ENCODE measurements at places on chromosomes 13 and 19.

GRCh38 chr13:113307491-113307890 lies 10.5 kb downstream of the LAMP1 start:
- DNase-seq: no peak

GRCh38 chr19:53961523-53962356 lies 997 bp upstream of the CACNG8 start:
- no peak for DNase-seq

DNA sequence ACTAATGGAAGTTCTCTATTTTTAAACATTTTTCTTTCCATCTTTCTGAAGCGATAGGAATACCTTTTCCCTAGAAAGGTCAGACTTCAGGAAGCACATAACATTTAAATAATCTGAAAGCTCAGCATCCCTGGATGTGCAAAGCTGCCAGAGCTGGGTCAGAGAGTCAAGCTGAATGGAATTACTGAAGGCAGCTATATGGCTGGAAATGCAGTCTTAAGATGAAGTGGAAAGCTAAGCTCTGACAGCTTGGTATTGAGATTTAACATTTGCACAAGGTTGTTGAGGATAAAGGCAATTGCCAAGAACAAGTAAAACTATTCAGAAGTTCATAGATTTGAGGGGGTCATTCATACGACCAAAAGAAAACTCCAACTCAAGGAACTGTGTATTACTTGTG lies 28.8 kb downstream of the HTR2A start:
- no peak for DNase-seq

- DNase-seq: no peak
Measured at GRCh38 chr19:6969490-6969889, 51.7 kb downstream of the MBD3L2B start.

DNA sequence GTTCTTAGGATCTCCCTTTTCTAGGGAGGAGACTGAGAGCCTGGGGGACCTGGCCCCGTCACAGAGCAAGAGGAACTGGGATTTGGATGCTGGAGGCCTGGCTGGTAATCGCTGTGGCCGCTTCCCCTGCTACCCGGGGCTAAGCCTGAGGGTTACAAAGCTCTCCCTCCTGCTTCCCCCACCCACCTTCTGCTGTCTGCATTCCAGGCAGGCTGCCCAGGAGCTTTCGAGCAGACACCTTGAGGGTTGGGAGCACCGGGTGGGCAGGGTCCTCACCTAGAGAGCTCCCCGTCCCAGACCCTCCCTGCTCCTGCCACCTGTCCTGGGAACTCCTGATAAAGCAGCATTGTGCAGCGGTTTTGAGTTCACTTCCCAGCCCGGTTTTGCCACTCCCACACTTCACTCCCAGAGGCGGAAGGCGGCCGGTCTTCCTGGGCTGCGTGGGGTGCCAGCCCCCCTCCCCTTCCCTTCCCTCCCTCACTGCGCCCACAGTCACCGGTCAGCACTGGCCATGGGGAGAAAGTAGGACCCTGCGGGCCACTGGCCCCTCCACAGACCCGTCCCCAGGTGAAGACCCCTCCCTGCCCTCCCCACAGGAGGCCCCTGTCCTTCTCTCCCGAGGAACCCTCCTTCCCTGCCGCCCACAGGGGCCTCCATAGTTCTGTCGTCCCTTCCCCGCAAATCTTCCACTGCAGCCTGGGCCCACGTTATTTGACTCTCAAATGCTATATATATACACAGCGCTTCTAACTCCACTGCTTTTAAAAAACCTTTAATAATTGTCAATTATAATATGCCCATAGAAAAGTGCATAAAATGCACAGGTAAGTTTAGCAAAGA lies 8.1 kb downstream of the PAK4 start:
- no peak for DNase-seq

DNA sequence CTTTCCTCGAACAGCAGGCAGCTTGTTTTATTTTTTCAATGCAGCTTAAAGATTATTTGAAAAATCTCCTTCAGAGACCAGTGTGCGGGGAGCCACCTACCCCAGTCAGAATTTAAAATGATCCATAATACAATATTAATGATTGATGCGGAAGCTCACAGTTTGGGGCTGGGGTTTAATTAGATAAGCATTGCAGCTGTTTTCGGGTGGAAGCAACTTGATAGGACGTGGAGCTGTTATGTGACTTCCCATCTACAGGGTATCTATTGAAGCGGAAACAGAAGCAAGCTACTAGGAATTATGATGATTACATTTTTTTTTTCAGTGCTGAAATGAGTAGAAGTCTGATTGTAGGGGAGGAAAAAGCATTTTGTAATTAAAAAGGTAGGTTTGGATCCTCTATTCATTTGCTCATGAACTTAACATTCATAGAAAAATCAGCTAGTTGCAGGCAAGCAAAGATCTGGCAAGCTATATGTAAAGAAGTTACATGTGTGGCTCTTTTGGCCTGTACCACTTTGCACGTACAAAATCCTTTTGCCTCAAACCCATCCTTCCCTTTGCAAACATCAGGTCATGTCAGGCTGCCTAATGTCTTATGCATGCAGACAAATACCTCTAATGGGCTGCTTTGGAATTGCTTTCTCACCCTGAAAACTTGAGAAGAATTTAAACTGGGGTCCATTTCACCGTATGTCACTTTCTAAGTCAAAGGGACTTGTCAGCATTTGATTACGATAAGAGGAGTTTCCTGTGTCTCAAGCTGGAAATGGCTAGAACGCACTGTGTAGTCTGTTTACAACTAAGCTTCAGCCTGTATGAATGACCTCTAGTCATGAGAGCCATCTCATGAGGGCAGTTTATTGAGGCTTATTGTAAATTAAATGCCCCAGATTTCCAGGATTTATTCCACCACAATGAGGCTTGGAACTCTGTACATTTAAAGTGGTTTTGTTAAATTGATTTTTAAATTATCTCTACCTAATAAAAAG lies 267.1 kb upstream of the TMTC4 start:
- no peak for DNase-seq

DNA sequence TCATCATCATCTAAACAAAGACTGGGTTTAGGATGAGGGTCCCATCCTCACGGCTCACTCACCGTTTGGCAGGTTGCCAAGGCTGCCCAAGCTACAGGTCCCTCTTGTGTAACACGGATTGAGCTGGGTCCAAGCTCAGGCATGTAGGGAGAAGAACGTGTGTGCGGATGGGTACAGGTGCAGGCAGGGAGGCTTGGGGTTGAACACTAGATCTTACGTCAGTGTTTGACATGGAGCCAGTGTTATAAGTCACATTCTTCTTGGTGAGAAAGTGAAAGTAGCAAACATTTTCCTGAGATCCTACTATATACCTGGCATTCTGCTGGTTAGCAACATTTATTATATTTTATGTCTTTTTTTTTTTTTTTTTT lies 136.8 kb upstream of the RNF113B start:
- no peak for DNase-seq

DNA sequence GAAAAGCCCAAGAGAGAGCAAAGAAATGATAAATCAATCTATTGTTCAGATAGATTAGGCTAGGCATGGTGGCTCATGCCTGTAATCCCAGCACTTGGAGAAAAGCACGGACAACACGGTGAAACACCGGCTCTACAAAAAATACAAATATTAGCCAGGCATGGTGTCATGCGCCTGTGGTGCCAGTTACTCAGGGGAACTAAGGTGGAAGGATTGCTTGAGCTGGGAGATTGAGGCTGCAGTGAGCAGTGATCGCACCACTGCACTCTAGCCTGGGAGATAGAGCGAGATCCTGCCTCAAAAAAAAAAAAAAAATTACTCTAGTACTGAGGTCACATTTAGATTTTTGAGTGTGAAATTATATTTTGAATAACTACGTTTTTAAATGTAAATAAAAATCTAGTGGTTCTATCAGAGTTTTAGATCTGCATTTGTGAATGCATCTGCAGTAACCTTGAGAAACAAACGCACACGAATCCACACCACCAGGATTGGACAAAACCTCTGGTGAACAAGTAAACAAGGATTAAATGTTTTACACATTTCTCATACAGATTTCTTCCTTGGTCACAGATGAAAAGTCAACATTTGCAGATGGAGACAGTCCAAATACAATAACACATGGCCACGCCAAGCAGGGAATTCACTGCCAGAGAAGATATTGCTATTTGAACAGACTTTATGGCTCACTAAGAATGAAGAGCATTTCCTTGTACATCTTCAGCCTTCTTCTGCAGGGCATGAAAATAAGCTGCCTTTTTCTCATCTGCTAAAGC lies 917.6 kb downstream of the PCDH9 start:
- DNase-seq: no peak

DNA sequence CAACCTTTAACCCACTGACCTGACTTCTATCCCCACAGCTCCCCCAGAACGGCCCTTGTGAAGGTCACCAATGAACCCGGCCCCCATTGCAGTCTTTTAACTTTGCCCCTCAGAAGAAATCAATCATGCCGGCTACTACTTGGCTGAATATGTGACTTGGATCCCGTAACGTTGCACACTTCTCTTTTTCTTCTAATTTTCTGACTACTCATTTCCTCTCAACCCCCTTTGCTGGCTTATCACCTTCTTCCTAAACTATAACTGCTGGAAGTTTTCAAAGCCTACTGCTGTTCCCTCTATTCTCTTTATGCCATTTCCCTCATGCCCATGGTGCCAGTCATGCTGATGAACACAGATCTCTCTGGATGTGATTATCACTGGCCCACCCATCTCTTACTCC lies 367.6 kb downstream of the DNAJC15 start:
- no peak for DNase-seq

GRCh38 chr19:40419066-40419612 lies 6.0 kb upstream of the PRX start:
- DNase-seq: no peak

DNA sequence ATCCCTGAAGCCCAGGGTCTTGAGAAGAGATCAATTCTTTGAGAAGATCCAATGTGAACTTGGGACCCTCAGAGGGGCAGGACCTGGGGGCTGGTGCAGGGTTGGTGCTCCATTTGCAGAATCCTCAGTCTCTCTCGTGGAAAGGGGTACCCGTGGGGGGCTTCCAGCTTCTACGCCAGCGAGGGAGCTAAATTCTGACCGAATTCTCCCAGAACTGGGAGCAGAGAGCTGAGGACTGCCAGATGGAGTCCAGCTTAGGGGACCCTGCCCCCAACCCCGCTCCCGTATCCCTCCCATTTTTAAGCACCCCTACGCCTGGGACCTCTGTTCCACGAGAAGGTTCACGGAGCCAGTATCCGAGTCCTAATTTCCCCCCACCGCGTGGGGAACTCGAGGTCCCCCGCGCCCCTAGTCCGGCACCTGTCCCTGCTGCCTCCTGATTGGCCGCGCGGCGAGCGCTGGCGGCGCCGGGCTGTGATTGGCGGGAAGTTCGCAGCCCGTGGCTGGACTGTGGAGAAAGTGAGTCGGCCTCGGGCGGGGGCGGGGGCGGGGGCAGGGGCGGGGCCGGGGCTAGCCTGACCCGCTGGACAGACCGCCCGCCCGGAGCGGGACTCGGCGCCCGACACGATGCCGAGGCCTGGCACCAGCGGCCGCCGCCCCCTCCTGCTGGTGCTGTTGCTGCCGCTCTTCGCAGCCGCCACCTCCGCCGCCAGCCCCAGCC lies 4.4 kb upstream of the LTBP4 start:
- DNase-seq: no peak

DNA sequence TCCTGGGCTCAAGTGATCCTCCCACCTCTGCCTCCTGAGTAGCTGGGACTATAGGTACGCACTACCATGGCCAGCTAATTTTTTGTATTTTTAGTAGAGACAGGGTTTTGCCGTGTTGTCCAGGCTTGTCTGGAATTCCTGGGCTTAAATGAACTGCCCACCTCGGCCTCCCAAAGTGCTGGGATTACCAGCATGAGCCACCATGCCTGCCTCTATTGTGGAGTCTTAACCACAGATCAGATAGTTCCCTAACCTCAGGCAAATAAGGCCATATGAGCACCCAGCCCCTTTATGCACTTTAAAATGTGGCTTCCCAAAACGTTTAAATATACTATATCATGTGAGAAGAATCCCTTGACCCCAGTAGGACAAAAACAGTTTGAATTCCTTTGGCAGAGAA lies 16.4 kb downstream of the CNMD start:
- no peak for DNase-seq

Data from NCI-H446 (cell line).